ENCODE measurements at places on chromosomes 6 and 20.

DNA sequence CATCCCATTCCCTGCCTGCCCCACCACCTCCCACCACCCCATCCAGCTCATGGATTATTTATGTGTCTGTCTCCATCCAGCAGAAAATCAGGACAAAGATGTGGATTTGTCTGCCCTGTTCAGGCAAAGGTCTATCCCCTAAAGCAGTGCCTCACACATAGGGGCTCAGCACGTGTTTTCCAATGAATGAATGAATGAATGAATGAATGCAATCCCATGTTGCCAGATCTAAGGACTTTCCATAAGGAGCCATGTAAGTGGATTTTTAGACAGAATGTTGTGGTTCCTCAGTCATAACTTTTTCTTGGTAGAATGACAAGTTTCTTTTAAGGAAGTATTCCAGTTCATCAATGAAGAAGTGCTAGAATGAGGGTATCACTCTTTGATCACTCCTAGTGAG, 133.7 kb downstream of the RNASET2 start:
- DNase-seq: no peak

- no peak for DNase-seq
Measured at GRCh38 chr20:39773380-39774000, 811.3 kb downstream of the DHX35 start.

DNA sequence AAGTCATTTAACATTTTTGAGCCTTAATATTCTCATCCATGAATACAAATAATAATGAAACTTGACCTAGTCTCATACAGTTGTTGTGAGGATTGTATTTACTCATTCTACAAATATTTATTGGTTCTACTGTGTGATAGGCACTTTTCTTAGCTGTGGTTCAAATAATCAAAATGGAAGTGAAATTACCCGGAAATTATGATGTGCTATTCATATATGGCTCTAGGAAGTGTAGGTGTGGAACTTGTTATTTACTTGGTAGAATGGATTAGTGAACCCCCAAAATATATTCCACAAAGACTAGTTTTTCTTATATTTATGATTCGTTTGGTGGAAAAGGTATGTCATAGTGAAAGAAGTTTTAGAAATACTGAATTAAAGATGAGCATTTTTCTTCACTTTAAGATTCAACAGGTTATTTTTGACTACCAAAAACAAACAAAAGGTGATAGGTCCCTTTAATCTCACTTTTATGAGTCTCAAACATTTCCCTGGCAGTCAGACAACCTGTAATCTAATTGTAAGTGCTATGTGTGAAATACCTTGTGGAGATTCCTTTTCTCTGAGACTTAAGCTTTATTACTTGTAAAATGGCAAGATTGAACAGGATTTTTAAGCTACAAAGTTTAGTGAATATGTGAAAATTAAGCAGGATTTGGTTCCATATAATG, 77.8 kb downstream of the STXBP5 start:
- no peak for DNase-seq

- peak; percentile 76 for DNase-seq
Measured at GRCh38 chr6:47653706-47654105, 44.7 kb upstream of the ADGRF4 start.

- DNase-seq: no peak
Measured at GRCh38 chr6:2433711-2434110, 188.3 kb upstream of the GMDS start.

DNA sequence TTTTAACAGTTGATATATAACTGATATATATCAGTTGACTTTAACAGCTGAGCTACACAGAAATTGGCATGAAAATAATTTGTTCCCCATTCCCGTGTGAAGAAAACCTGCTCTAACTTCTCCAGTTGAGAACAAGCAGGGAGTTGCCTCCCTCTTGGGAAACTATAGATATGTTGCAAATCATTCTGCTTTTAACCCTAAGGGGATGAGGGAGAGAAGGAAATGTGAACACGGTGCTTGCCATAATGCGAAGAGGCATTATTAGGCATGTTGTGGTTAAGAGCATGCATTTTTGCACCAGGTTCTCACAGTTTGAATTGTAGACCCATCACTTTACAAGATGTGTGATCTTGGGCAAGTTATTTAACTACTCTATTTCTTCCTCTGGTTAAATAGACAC, 453.7 kb downstream of the TENT5A start:
- no peak for DNase-seq

- DNase-seq: no peak
Measured at GRCh38 chr6:15484821-15485220, 178.0 kb downstream of the DTNBP1 start.

DNA sequence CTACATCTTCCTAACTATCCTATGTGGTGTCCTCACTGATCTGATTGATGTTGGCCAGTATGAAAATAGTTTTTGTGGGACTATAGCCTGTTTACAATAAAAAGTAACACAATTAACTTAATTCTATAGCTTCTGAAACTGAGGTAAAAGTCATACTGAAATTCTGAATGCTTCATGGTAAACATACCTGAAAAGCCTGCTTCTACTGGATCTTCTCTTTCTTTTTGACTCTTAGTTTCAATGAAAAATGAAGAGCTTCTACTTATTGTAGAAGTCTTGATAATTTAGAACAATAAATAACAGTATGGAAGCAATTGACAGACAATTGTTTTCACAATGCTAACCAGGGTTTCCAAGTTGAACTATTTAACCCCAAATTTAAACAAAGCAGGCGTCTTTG, 383.9 kb upstream of the MMS22L start:
- no peak for DNase-seq

GRCh38 chr6:127793396-127793795, 107.5 kb downstream of the THEMIS start:
- no peak for DNase-seq

DNA sequence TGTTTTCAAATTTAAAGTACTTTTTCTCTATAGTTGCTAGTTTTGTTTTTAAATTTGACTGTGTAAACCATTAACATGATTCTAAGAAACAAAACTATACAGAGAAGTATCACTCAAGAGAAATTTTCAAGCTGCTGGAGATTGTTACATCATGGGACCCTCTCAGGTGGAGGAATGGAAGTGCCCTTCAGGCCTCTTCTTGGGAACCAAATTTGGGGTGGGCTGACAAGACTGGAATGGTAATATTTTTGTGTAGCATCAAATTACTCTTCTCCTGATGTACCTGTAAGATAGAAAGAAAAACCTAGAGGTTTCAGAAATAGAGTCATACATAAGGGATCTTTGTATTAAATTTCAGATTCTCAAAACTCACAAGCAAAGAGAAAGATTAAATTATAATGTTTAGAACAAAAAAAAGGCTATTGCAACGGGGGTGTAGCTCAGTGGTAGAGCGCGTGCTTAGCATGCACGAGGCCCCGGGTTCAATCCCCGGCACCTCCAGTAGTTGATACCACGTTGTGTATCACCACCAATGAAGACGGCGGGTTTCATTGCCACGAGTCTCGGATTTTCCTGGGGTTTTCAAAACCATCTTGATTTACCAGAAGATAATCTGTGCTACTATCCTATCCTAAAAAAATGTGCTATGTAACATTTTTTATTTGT, 193.7 kb downstream of the GPX5 start:
- DNase-seq: no peak

Measured in NCI-H510A (cell line).